ENCODE measurements at places on chromosomes 2 and 18. TPM values are rescaled to one million over a fixed set of nuclear protein-coding genes. Genes with fewer than 3 reads are reported as not detected.
A peak's percentile ranks its signal among the peaks of the same experiment; 100 is the strongest.

PLGLB2 gene
- total RNA-seq = 1.6 TPM

RTP5 gene
- 0.58 TPM for total RNA-seq

HOXD3 gene
- total RNA-seq = not detected

RAX gene
- not detected for total RNA-seq

MDH1B gene
- 1.1 TPM for total RNA-seq

PPP1CB gene
- 207 TPM for total RNA-seq

CPLX4 gene
- total RNA-seq = not detected

CD8B2 gene
- total RNA-seq = 0.15 TPM

PPM1G gene
- total RNA-seq = 158 TPM

RNF103 gene
- 17.6 TPM for total RNA-seq

C1GALT1C1L gene
- not detected for total RNA-seq

ICA1L gene
- 3.2 TPM for total RNA-seq

DNA sequence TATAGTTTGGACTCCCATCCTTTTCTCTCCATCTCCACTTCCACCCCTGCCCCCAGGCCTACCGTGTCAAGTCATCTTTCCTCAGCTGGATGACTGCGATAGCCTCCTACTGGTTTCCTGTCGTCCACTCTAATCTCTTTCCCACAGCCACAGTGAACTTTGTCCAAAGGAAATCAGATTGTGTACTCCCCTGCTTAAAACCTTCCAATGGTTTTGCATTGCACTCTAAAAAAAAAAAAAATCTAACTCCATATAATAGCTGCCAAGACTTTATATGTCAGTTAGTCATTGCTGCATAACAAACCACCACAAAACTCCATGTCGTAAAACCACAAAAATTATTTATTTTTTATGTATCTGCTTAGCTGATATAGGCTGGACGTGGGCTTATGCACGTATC is 160.2 kb upstream of the CCDC68 start:
- ATAC-seq = no peak

DNA sequence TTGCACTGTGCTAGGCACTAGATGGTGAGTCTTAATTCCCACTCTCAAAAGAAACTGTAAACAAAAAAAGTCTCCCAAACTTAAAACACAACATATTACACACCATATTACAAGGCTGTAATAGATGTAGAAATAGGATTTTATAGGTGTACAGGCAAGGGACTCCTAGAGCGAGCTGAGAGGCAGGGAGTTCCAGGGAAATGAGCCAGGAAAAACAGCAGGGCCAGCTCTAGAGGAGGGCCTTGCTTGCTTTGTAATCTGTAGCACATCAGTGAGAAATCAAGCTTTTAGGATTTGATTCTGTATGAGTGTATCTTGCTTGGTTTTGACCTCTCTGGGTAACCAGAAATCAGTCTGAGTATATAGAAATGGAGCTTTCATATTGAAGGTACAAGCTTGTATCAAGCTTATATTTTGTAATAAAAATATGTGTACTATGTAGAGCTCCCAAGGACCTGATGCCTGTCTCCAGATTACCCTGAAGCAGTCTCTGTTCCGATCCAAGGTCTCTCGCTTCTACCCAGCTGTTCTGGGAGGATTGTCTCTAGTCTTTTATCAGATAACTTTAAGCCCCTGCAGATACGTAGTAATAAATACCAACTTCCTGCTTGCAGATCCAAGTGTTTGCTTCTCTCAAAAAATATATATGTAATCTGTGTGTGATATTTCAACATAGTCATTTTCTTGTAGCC is 73.0 kb downstream of the MYO1B start:
- no peak for ATAC-seq

GRCh38 chr2:31070339-31071125 is 67.7 kb downstream of the GALNT14 start:
- no peak for ATAC-seq

- ATAC-seq = no peak
Observed at GRCh38 chr2:40352041-40352702, 99.7 kb downstream of the SLC8A1 start.

DNA sequence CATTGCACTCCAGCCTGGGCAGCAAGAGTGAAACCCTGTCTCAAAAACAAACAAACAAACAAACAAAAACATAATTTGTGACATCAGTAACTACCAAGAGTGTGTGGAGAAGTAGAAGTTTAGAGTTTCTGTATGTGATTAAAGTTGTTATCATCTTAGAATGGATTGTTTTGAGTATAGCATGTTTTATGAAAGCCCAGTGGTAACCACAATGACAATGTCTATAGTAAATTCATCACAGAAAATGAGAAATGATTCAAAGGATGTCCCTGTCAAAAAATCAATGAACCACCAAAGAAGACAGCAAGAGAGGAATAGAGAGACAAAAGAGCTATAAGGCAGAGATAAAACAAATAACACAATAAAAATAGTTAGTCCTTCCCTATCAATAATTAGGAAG is 1299.2 kb downstream of the CNTNAP5 start:
- no peak for ATAC-seq

DNA sequence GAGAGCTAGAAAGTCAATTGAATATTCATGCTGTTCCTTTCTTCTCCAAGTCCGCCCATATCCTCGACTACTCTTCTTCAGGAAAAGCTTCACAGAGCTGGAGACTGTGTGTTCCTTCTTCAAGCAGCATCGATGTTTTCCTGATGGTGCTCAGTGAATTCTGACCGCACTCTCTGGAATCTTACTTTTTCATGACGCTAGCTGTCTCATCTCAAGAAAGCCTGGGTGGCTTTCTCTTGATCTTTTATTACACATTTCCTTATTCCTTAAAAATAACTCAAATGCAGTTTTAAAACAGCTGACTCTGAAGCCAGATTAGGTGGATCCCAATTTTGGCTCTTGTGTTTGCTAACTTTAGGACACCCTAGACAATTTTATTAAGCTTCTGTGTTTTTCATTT is 1245.1 kb upstream of the LRRTM1 start:
- ATAC-seq = no peak

GRCh38 chr2:190535121-190535439 is 558 bp upstream of the NEMP2 start:
- ATAC-seq = no peak

DNA sequence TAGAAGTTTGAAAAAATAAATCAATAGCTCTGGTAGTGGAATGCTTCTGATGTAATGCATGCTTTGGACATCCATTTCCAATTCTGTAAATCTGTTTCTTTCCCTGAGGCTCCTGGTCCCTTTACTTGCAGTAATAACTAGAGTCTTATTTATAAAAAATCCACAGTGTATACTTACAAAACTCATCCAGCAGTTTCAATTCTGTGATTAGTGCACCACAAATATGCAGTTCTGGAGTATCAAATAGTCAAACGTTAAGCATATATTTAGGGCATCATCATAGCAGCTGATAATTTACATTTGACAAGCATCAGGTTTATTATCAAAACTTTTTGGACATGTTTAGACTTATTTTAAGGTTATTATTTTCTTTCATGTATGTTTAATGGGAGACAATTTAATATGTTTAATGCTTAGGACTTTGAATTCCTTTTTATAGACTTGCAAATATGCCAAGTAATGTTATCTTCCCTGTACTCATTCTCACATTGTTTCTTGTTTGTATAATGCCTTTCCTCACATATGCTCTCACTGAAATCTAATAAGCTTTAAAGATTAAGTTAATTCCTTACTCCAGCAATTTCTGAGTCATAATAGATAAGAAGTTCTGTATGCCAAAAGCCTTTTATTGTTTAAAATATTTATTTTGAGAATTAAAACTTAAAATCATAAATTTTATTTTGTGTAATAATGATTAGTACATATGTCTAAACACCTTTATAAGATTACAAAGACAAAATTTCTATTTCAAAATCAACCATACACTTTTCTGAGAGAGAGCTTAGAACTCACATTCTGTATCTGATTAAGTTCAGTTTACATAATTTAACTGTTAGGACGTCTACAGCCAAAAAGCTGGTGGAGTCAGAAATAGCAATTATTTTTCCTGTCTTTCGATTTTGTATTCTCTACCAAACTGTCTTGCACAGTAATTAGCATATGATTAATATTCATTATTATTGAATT is 341.5 kb upstream of the TMEFF2 start:
- no peak for ATAC-seq

DNA sequence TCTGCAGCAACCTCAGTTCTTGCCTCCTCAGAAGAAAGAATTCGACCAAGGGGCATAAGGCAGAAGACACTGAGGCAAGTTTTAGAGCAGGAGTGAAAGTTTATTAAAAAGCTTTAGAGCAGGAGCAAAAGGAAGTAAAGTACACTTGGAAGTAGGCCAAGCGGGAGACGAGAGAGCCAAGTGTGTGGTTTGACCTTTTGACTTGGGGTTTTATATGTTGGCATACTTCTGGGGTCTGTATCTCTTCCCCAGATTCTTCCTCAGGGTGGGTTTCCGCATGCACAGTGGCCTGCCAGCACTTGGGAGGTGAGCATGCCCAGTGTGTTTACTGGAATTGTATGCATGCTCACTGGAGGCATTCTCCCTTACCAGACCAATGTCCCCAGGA is 59.3 kb upstream of the ANKRD44 start:
- ATAC-seq = no peak

DNA sequence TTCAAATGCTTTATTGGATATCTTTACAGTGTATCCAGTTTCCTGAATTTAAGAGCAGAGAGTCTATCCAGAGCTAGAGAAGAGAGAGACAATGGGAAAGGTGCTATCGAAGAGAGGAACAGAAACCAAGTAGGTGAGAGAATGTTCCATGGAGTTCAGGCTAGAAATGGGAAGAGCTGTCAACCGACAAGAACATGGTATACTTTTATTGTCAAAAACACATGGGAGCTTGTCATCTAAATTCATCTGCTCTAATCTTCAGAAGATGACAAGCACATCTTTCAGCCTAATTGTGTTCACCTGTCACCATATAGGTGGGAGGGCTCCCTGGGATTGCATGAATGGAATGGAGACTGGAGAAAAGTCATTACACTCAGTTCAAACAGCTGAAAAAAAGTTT is 690.4 kb upstream of the LRATD1 start:
- ATAC-seq = no peak

GRCh38 chr2:63463142-63463541 is 125.1 kb downstream of the WDPCP start:
- ATAC-seq = no peak

- peak; percentile 15 for ATAC-seq
Observed at GRCh38 chr2:207283356-207283755, 117.6 kb upstream of the KLF7 start.

- peak; percentile 72 for ATAC-seq
Observed at GRCh38 chr2:239882331-239882732, 142.8 kb downstream of the NDUFA10 start.

DNA sequence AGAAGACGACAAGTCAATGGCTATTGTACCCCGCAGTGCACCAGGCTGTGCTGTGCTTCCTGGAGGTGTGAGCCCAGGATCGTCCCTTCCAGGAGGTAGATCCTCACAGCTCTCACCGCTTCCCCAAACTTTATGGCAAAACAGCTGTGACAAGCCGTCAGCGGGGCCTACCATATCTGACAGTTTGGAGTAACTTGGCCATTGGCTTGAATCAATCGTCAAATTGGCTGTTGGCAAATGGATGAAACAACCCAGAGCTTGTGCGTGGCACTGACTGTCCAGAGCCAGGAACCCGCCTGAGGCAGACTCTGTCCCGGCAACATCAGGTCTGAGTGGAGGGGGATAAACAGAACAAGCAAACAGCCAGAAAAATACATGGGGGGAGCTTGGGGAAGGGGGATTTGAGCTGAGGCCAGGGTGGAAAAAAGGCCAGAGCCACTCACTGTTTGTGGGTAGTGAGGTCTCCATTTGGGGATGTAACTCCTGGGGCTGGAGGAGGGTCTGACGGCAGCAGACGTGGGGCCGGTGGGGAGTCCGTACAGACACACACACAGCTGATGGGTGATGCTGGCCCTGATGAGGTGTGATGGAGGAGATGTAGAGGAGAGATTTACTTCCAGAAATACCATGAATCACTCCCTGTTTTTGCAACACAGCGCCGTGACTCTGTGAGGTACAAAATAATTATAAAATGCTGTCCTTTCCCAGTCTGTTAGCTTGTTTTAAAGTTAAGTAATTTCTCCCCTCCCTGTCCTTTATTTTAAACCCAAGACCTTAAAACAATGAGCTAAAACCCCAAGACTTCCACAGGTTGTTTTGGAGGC is 174.8 kb downstream of the TWIST2 start:
- no peak for ATAC-seq

GRCh38 chr18:33432857-33433256 is 7.7 kb downstream of the CCDC178 start:
- ATAC-seq = no peak

DNA sequence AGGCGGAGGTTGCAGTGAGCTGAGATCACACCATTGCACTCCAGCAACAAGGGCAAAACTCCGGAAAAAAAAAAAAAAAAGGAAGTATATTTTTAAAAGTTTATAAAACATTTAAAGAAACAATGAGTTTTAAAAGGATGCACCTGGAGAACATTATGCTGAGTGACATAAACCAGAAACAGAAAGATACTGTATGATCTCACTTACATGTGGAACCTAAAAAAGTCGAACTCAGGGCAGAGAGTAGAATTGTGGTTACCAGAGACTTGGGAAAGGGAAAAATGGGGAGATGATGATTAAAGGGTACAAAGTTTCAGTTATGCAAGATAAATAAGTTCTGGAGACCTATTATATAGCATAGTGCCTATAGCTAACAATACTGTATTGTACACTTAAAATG is 52.8 kb upstream of the RTN4 start:
- no peak for ATAC-seq

GRCh38 chr2:222728621-222729020 is 57.2 kb downstream of the MOGAT1 start:
- no peak for ATAC-seq

All from activated T-helper 17 cell treated with anti-CD3 and anti-CD28 coated beads, Interleukin-2, amount 50 U/mL, for 72 hours (primary cell).